ENCODE measurements at places on chromosomes 3 and 15.

DNA sequence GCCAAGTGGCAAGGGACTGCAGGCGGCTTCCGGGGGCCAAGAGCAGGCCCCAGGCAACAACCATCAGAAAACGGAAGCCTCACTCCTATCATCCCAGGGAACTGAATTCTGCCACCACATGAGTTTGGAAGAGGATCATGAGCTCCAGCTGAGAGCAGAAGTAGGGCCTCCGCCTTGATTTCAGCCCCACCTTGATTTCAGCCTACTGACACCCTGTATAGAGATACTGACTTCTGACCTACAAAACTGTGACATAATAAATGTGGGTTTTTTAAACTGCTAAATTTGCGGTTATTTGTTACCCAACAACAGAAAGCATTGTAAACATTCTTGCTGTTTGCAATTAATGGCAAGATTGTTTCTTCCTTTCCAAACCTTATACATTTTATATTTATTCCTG lies 21.6 kb upstream of the RARRES1 start:
- DNase-seq = no peak

DNA sequence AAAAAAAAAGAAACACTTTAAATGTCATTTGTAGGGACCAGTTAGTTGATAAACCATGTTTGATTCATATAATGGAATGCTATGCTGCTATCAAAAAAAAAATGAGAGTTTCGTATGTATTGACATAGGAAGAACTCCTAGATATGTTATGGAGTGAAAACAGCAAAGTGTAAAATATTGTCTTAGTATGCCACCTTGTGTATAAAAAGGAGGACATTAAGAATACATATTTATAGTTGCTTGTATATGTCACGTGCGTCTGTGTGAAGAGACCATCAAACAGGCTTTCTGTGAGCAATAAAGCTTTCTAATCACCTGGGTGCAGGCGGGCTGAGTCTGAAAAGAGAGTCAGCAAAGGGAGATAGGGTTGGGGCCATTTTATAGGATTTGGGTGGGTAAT lies 39.5 kb downstream of the KBTBD8 start:
- no peak for DNase-seq

DNA sequence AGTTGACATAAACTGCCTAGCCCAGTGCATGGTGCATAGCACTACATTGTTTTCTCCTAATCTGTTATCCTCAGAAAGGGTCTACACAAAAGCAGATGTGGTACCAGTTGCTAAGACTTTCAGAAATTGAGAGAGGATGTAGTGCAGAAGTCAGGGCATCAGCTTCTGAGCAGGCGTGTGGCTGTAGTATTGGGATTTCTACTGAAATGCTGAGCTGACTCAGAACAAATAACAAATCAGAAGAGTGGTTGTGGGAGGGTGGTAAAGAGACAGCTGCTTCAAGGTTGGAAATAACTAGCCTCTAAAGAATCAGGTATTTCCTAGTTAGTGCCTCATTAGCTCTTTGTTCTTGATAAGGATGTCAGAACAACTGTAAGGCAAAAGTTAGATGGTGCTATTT lies 161.3 kb downstream of the AKAP13 start:
- DNase-seq = no peak

- DNase-seq = no peak
Observed at GRCh38 chr15:45169608-45170480, 17.9 kb downstream of the SHF start.

DNA sequence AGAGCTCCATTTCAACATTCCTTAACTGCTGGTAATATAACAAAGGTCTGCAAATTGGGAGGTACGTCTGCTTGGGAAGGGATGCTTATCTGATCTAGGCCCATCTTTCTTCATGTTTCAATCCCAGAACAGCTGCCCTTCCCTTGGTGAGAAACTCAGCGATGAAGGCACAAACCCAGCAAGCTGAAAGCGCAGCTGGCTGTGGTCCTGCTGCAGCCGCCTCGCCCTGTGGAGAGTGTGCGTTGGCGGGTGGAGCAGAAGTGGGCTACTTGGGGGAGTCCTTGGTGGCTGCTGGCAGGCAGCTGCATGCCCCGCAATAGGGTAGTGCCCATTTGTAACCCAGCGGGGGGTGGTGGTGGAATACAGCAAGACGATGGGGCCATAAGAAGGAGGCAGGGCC lies 160.6 kb upstream of the WNT5A start:
- no peak for DNase-seq

DNA sequence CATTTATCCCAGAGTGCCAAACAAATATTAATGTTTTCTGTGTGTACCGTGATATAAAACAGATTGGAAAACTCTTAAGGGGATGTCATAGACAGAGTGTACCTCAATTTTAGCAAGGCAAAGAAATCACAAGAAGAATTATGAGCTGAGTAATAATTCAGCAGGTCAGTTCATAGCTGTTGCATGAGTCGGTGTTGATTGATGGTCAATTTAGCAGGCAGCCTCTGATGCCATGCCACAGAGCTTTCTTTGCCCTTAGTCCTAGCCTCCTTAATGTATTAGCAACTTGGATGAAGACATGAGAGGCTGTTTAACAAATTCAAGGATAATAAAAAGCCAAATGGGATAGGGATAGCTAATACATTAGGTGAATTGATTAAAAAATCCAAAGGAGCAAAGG lies 6.8 kb downstream of the SLC35A5 start:
- DNase-seq = no peak

DNA sequence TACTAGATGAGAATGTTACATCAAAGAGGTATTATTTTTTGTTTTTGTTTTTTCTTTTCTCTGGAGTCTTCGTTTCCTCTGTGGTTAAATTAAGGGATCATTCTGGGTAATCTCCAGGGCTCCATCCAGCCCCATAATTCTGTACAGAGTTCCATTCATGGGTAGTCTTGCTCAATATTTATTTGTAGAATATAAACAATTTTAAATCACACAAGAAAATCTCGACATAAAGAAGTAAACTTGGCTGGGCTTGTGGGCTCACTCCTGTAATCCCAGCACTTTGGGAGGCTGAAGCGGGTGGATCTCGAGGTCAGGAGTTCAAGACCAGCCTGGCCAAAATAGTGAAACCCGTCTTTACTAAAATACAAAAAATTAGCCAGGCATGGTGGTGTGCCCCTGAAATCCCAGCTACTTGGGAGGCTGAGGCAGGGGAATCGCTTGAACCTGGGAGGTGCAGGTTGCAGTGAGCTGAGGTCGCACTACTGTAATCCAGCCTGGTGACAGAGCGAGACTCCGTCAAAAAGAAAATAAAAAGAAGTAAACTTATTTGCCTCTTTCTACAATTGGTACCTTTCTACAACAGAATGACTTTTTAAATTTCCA lies 166.8 kb upstream of the TGFBR2 start:
- no peak for DNase-seq

DNA sequence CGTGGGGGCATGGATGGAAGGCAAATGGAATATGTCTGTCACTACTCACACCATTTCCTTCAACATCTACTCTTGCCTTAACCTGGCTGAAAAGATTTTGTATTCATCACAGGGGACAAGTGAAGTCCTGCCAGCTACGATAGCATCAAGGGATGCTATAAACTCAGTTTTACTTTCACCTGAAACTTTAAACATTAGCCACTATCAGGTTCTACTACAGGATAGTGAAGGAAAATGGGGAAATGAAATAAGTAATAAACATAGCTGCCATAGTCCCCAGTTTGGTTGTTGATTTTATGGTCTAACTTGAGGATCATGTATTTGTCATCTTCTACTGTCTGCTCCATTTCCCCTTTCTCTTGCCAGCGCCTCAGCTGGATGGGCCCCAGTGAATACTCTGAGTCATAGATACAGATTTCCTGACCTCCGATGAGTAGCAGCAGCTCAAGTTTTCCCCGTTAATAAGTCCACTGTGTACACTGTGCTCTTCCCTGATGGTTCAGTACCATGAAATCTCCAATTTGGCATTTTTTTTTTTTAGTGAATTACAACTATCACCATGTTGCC lies 338.2 kb upstream of the SLCO3A1 start:
- no peak for DNase-seq

DNA sequence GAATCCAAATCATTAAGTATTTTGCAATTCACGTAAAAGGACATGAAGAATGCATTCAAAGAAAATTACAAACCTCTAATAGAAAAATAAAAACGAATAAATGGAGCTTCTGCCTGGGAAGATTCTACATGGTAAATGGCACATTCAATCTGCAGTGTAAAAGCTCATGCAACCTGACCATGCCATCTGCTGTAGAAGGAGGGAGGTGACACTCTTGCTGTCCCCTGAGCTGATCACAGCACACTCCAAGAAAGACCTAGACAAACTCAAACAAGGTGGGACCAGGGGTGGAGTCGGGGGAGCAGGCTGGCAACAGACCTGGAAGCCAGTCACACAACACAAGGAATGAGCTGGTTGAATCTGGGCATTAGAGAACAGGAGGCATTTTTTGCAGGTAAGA lies 101.8 kb downstream of the BDH1 start:
- no peak for DNase-seq

- DNase-seq = no peak
Observed at GRCh38 chr3:112476346-112476745, 22.9 kb downstream of the BTLA start.

- DNase-seq = no peak
Observed at GRCh38 chr3:136883967-136884720, 22.1 kb downstream of the NCK1 start.

DNA sequence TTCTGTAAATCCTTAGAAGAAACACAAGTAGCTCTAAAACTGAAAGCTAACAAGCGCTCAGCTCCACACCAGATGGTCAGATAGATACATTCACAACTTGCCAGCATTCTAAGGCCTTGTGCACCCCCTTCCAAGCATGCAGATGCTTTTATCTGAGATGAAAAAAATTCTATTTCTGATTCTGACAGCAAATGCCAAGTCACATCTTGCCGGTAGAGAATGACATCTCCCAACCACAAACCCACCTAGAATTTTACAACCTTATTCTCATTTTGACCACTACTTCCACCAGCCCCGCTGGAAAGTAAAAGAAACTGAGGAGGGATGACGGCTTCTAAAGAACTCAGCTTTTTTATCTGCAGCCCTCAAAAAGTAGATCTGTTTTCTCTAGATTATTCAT lies 57.7 kb downstream of the SUMF1 start:
- DNase-seq = no peak

- DNase-seq = no peak
Observed at GRCh38 chr15:70385052-70385451, 287.3 kb upstream of the TLE3 start.

DNA sequence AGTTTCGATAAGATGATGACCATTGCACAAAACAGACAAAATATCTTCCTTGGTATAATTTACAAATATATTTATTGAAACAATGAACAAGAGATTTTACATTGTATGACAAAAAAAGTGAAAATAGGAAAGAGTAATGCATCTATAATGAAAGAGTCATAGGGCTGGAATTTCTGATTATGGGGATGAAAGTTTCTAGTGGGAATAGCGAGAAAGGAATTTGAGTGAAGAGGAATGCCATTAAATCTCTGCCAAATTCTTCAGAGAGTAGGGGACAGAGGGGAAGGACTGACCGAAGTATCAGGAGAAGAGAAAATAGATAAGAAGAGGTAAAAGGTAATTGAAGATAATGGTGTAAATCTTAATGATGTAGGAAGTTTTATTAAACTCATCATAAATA lies 125.4 kb downstream of the VGLL3 start:
- no peak for DNase-seq

- DNase-seq = no peak
Observed at GRCh38 chr3:143064777-143065176, 54.8 kb upstream of the CHST2 start.

- no peak for DNase-seq
Observed at GRCh38 chr3:197364410-197365071, 66.1 kb upstream of the DLG1 start.

DNA sequence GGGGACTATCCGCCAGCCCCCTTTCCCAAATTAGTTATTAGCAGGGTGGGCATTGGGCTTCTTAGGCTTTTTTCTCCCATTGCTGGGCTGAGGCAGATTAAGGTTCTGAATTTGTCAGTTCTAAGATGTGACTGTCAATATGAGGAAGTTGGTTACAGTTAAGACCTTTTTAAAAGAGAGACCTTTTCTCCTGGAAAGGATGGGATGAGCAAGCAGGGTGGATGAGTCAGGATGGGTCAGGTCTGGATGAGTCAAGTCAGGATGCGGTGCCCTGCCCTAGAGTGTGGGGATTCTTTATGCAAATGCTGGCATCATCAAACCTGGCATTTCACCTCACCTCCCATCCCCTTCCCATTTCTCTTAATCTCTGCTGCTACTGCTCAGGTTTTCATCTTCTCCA lies 1.9 kb downstream of the AEN start:
- DNase-seq = no peak

GRCh38 chr3:32973982-32974381 lies 22.5 kb downstream of the CCR4 start:
- no peak for DNase-seq

GRCh38 chr15:71044006-71044405 lies 71.3 kb upstream of the THSD4 start:
- DNase-seq = no peak

DNA sequence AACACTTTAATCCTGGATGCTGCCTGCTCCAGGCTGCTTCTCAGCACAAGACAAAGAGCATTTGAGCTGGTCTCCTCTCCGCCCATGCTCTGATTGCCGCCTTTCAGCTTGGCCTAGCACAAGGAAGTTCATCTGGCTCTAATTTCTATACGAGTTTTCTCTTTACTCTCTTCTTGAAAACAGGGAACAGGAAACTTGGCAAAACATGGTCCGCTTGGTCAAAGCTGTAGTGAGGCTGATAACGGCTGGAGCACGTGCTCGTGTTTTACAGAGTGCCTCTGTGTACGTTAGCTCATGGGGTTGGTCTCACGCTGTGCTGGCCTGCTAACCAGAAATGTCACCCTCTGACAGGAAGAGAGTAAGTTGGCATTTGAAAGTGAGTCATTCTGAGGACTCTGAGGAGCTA lies 19.2 kb downstream of the RARRES1 start:
- no peak for DNase-seq

GRCh38 chr15:32743411-32744140 lies 25.8 kb downstream of the GREM1 start:
- DNase-seq = no peak

DNA sequence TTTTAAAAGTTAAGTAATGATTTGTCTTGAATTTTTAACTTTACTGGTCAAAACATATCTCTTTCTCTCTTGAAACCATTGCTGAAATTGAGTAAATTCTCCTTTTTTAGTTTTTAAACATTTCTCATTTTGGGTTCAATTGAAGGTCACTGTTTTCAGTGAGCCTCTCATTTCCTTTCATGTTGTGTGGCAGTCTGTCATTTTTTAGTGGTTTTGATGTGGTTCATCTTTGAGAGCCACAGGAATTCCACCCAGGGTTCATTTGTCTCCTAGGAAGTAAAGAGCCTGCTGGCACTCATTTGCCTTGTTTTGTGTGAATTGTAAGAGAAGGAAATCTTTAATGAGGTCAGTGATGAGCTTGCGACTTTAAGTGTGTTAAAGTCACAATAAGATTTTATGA lies 10.4 kb downstream of the CLDN11 start:
- no peak for DNase-seq

- no peak for DNase-seq
Observed at GRCh38 chr15:90000186-90001001, 730 bp upstream of the ZNF710 start.
